CD8-positive, alpha-beta memory T cell (primary cell): ENCODE measurements at places on chromosomes 13 and 19. TPM values are rescaled to one million over a fixed set of nuclear protein-coding genes. Genes with fewer than 3 reads are reported as not detected.

- no peaks in the 10 kb centered on the region for H3K36me3 ChIP-seq
- no peak overlapping the region for H3K4me3 ChIP-seq
- H3K27ac ChIP-seq: no peak overlapping the region
- no peak for DNase-seq
- no peaks in the 10 kb centered on the region for H3K27me3 ChIP-seq
Observed at GRCh38 chr13:50485979-50486935, 357.2 kb downstream of the DLEU7 start.

GRCh38 chr13:113258321-113259054, 38.6 kb upstream of the LAMP1 start:
- peaks cover 28% of the 10 kb centered on the region for H3K36me3 ChIP-seq
- no peaks in the 10 kb centered on the region for H3K4me1 ChIP-seq
- H3K4me3 ChIP-seq: no peak overlapping the region
- no peak for DNase-seq
- no peaks in the 10 kb centered on the region for H3K27me3 ChIP-seq
- H3K27ac ChIP-seq: no peak overlapping the region

GRCh38 chr19:18128044-18128443, 24.9 kb upstream of the PIK3R2 start:
- H3K36me3 ChIP-seq: peaks cover 51% of the 10 kb centered on the region
- no peaks in the 10 kb centered on the region for H3K27me3 ChIP-seq
- H3K4me3 ChIP-seq: no peak overlapping the region
- H3K4me1 ChIP-seq: no peaks in the 10 kb centered on the region

DNA sequence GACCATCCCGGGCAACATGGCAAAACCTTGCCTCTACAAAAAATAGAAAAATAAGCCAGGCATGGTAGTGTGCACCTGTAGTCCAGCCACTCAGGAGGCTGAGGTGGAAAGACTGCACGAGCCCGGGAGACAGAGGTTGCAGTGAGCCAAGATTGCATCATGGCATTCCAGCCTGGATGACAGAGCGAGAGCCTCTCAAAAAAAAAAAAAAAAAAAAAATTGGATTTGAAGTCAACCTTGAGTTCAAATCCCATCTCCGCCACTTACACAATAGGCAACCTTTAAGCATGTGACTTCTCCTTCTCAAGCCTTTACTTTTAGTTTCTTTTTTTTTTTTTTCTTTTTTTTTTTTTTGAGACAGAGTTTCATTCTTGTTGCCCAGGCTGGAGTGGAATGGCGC, 12.0 kb downstream of the KASH5 start:
- peak; percentile 9 for DNase-seq
- peaks cover 7% of the 10 kb centered on the region for H3K4me1 ChIP-seq
- no peaks in the 10 kb centered on the region for H3K36me3 ChIP-seq
- no peaks in the 10 kb centered on the region for H3K27me3 ChIP-seq

DNA sequence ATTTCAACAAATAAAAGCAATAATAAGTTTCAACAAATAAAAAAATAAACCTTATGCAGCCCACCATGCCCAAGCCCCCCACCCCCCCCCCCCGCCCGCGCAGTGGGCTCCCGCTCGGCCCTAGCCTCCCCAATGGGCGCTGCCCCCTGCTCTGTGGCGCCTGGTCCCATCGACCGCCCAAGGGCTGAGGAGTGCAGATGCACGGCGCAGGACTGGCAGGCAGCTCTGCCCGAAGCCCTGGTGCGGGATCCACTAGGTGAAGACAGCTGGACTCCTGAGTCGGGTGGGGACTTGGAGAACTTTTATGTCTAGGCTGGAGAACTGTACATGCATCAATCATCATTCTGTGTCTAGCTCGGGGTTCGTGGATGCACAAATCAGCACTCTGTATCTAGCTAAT, 779.6 kb downstream of the DACH1 start:
- H3K27ac ChIP-seq: no peak overlapping the region
- H3K4me3 ChIP-seq: no peak overlapping the region

DNA sequence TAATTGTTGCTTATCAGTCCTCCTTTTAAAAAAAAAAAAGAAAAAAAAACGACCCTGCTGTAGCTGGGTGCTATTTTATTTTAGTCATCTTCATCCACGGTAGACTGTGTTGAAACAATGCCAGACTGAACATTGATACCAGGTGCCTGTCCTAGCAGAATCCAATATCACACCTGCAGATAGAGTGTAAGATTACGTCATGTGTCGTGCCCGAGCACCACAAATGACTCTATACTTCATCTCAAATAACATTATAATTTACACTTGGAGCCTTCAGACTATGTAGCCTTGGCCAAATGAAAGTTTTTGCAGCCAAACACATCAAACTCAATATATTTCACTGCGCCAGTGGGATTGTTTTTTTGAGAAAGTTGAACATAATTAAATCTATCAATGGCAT, 410.6 kb downstream of the FGF9 start:
- H3K4me1 ChIP-seq: peaks cover 14% of the 10 kb centered on the region
- no peaks in the 10 kb centered on the region for H3K27me3 ChIP-seq
- DNase-seq: no peak
- no peak overlapping the region for H3K27ac ChIP-seq

DNA sequence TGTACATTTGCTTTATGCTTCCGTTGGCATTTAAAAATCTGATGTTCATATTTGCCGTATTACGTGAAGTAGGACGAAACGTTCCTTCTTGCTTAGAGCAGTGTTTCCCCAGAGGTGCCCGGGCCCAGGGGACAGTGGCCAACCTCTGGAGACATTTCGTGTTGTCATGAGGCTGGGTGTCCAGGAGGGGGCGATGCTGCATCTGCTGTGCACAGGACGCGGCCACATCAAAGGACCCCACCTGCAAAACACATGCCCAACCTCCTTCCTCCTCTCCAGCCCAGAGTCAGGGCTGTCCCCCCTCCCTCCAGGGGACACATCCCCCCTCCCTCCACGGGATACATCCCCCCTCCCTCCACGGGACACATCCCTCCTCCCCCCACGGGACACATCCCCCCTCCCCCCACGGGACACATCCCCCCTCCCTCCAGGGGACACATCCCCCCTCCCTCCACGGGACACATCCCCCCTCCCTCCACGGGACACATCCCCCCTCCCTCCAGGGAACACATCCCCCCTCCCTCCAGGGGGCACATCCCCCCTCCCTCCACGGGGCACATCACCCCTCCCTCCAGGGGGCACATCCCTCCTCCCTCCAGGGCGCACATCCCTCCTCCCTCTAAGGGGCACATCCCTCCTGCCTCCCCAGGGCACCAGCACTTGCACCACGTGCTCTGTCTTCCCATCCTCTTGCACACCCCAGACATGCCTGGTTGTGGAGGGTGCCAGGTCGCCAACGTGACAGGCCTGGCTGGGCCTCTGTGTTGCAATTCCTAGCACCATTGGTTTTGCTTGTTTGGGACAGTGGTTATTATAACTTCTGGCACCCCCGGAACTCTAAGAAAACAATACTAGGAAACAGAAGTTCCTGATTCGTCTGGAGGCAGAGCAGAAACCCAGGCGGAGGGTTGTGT, 46.7 kb downstream of the GAS6 start:
- H3K4me3 ChIP-seq: no peak overlapping the region
- peak; percentile 80 for DNase-seq
- H3K4me1 ChIP-seq: peaks cover 14% of the 10 kb centered on the region

- H3K4me3 ChIP-seq: no peak overlapping the region
- no peaks in the 10 kb centered on the region for H3K36me3 ChIP-seq
- no peaks in the 10 kb centered on the region for H3K4me1 ChIP-seq
- no peaks in the 10 kb centered on the region for H3K27me3 ChIP-seq
Observed at GRCh38 chr13:65091031-65091430, 2139.1 kb downstream of the PCDH9 start.

GRCh38 chr13:113887700-113888201, 23.9 kb upstream of the GAS6 start:
- no peak overlapping the region for H3K4me3 ChIP-seq
- no peaks in the 10 kb centered on the region for H3K4me1 ChIP-seq
- H3K27me3 ChIP-seq: no peaks in the 10 kb centered on the region
- no peaks in the 10 kb centered on the region for H3K36me3 ChIP-seq
- DNase-seq: no peak

CEACAM16 gene
- total RNA-seq: not detected

DNA sequence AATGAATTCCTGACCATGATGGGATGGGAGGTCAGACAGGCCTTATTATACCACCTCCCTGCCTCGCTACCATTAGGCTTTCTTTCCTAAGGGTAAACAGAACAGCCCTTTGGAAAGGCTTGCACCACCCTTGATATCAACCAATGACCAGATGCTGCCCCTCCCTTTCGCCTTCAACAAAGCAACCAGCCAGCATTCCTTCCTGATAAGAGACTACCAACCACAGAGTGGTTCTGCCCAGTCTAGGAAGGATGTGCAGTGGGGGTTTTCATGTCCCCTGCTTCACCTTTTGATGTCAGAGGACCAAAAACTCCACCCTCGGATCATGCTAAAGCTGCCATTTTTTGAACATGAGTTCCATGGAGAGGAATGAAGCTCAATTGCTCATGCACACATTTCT, 21.7 kb downstream of the TEX30 start:
- DNase-seq: no peak
- no peak overlapping the region for H3K27ac ChIP-seq
- H3K4me1 ChIP-seq: no peaks in the 10 kb centered on the region
- no peaks in the 10 kb centered on the region for H3K27me3 ChIP-seq

GRCh38 chr13:94660695-94661326, 51.5 kb downstream of the SOX21 start:
- H3K4me1 ChIP-seq: no peaks in the 10 kb centered on the region
- H3K4me3 ChIP-seq: no peak overlapping the region
- H3K27me3 ChIP-seq: no peaks in the 10 kb centered on the region
- no peaks in the 10 kb centered on the region for H3K36me3 ChIP-seq
- no peak for DNase-seq

GRCh38 chr13:90565985-90566713, 781.3 kb upstream of the MIR17HG start:
- no peaks in the 10 kb centered on the region for H3K4me1 ChIP-seq
- DNase-seq: no peak
- no peaks in the 10 kb centered on the region for H3K27me3 ChIP-seq
- H3K36me3 ChIP-seq: no peaks in the 10 kb centered on the region

GRCh38 chr13:46487748-46488147, 65.2 kb upstream of the LRCH1 start:
- no peaks in the 10 kb centered on the region for H3K4me1 ChIP-seq
- no peaks in the 10 kb centered on the region for H3K27me3 ChIP-seq
- DNase-seq: no peak
- H3K4me3 ChIP-seq: no peak overlapping the region

GRCh38 chr19:18232540-18233223, 6.4 kb upstream of the PDE4C start:
- no peaks in the 10 kb centered on the region for H3K36me3 ChIP-seq
- H3K27me3 ChIP-seq: peaks cover 26% of the 10 kb centered on the region
- no peak overlapping the region for H3K4me3 ChIP-seq
- DNase-seq: no peak

ZBTB7A gene
- 44.1 TPM for total RNA-seq

NAPSA gene
- 22.5 TPM for total RNA-seq
